RPMI7951 (cell line): ENCODE measurements at places on chromosomes 3 and 15. TPM values are rescaled to one million over a fixed set of nuclear protein-coding genes. Genes with fewer than 3 reads are reported as not detected.
A peak's percentile ranks its signal among the peaks of the same experiment; 100 is the strongest.

GRCh38 chr15:43429687-43430086 is 58.8 kb downstream of the TUBGCP4 start:
- no peak for DNase-seq

DNA sequence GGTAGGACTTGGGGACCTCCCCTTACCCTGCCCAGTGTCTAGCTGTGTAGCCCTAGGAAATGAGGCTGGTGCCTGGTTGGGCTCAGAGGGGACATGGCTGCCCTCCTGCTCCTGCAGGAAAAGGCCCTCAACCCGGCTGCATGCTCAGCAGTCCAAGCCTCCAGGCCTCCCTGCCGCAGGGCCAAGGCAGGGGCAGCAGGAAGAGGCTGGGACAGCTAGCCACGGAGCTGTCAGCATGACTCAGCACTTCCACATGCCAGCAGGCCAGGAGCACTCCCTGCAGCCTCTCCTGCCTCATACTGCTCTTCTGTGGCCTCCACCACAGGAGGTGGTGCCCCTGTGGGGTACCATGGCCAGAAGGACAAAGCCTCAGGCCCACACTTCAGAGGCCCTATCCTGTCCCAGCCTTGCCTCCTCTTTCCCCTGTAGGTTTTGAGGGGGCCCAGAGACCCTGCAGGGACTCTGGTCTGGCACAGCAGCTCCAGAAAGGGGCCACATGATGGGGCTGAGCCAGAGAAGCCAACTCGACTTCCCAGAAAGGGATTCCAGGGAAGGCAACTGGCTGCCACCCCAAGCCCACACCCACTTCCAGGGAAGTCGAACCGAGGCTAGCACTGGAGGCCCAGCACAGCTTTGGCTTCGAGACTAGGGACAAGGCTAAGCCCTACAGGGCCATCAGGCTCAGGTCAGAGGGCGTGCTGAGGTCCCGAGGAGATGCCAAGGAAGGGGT is 19.5 kb downstream of the TKT start:
- peak; percentile 96 for DNase-seq

Gene CHRNB4
- total RNA-seq, result not detected in 2 replicates

DNA sequence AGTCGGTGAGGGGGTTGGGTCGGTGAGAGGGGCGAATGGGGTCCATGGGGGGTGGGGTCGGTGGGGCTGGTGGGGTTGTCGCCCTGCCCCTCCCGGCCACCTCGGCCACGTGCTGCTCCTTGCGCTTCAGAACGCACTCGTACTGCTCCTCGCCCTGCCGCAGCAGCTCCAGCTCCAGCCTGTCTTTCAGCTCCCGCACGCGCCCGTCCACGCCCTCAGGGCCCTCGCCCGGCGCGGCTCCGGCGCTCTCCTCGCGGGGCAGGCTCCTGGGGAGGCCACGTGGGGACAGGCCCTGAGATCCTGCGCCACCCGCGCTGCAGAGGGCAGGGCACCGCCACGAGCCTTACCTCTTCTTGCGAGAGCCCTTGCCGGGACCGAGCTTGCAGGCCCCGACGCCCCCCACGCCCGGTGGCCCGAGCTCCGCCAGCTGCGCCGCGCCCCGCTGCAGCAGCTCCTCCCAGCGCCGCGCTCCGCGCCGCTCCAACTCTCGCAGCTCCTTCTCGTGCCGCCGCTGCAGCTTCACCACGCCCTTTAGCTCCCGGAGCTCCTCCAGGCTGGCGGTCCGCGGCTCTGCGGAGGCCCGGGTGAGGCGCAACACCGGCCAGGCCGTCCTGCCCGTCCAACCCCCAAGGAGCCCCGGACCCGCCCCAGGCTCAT is 8.2 kb upstream of the ANKRD63 start:
- peak; percentile 71 for DNase-seq

DNA sequence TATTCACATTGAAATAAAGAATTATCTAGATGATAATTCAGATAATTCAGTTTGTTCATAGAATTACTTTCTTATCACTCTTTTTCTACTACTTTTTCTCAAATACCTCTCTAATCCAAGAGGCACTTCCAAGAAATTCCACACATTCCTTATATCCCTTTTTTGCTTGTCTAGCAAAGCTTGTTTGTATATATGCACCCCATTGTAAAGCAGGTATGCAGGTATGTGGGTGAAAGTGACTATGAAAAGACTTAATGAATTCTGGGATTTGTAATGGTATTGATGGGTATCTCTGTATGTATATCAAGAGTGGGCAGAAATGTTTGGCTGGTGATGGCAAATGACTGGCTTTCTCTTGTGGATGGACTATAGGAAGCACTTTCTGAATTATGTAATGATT is 94.1 kb upstream of the FGF7 start:
- no peak for DNase-seq

- DNase-seq, result no peak
Measured at GRCh38 chr3:16614033-16615031, 9.1 kb upstream of the DAZL start.

- peak; percentile 35 for DNase-seq
Measured at GRCh38 chr15:57797110-57797509, 90.6 kb downstream of the POLR2M start.

- DNase-seq, result no peak
Measured at GRCh38 chr3:107077391-107077790, 299.8 kb upstream of the CCDC54 start.
